IMR-90 (cell line): ENCODE measurements at places on chromosomes 12 and 14. TPM values are rescaled to one million over a fixed set of nuclear protein-coding genes. Genes with fewer than 3 reads are reported as not detected.
A peak's percentile ranks its signal among the peaks of the same experiment; 100 is the strongest.

GRCh38 chr12:49813131-49813530, 15.1 kb downstream of the NCKAP5L start:
- H3K36me3 ChIP-seq: peaks cover 8% of the 10 kb centered on the region
- H3K4me1 ChIP-seq: peaks cover 18% of the 10 kb centered on the region
- no peak overlapping the region for H3K27ac ChIP-seq
- no peaks in the 10 kb centered on the region for H3K27me3 ChIP-seq
- no peak overlapping the region for H3K4me3 ChIP-seq

DNA sequence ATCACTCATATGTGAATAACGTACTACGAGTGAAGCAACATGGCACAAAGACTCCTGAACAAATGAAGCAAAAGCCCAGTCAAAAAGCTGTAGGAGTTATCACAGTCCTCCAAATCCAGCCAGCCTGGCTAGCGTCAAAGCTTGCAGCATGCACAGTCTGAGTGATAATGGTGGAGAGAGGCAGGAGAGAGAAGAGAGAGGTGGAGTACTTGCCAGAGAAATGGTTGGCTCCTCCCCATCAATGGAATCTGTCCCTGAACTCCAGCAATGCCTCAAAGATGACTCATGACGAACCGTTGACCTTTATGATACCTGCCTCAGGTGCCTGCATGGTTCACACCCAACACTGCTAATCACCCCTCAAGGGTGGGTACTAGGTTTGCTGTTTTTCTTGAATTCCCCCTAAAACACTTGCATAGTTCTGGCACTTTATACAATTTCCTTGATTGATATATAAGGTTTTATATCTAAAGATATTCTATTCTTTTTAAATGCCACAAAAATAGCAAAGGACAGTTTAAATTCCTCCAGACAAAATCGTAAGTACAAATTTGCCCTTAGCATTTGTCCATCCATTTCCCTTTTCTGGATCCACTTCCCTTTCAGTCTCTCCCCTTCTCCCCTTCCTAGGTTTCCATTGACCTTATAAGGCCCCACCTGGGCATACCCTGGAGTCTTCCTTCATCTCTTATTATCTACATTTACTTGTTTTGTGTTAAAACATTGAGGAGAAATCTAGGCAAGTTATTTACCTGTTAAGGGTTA, 10.2 kb downstream of the ARHGDIB start:
- no peaks in the 10 kb centered on the region for H3K27me3 ChIP-seq
- no peaks in the 10 kb centered on the region for H3K36me3 ChIP-seq
- peak overlapping the region; percentile 48; the same call in 1 of the 2 replicates for H3K27ac ChIP-seq
- no peak for DNase-seq
- H3K4me3 ChIP-seq: no peak overlapping the region

DNA sequence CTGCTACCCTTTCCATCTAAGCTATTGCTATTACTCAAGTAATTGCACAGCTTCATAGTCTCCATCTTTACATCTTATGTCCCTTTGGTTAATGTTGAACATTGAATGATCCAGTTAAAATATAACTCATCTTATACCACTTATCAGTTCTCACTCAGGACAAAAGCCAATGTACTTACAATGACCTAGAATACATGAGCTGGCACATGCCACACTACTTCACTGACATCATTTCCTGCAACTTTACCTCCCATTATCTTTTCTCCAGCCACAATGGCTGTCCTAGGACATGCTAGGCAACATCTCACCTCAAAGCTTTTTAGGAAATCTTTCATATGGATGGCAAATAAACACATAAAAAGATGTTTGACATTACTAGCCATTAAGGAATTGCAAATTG, 309.2 kb downstream of the FOXG1 start:
- H3K36me3 ChIP-seq: no peaks in the 10 kb centered on the region
- no peak overlapping the region for H3K27ac ChIP-seq
- DNase-seq: no peak
- no peaks in the 10 kb centered on the region for H3K27me3 ChIP-seq
- no peaks in the 10 kb centered on the region for H3K4me1 ChIP-seq

GRCh38 chr12:101737476-101737875, 1.8 kb downstream of the SYCP3 start:
- H3K27ac ChIP-seq: no peak overlapping the region
- H3K36me3 ChIP-seq: peaks cover 9% of the 10 kb centered on the region
- H3K27me3 ChIP-seq: no peaks in the 10 kb centered on the region

GRCh38 chr12:70508178-70508577, 129.1 kb downstream of the PTPRB start:
- no peak overlapping the region for H3K27ac ChIP-seq
- H3K4me1 ChIP-seq: no peaks in the 10 kb centered on the region
- no peaks in the 10 kb centered on the region for H3K27me3 ChIP-seq

CAPZA3 gene
- not detected in 2 replicates for total RNA-seq

BLOC1S1 gene
- 128 and 158 TPM in 2 replicates for total RNA-seq

SERPINA10 gene
- not detected in 2 replicates for total RNA-seq

HOMEZ gene
- 5.8 and 7.7 TPM in 2 replicates for total RNA-seq
